Choroid plexus epithelial cell (primary cell): ENCODE measurements at places on chromosomes 12 and 14.

DNA sequence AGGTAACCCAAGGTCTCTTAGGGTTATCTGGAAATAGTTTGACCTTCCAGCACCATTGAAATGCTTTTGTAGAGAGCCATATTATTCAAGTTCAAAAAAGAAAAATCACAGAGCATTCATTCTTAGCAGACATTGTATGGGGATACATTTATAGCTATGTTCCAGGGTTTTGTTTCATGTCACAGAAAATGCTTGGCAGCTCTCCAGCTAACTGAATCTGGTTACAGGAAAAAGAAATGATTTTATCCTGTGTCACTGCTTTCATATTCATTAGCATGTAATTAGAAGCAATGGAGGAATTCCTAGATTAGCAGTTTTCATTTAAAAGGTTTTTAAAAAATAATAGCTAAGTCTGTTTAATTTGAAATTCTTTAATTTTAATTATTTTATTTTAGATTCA, 78.9 kb downstream of the SNAPC1 start:
- DNase-seq, result peak; percentile 46

- no peak for DNase-seq
These were observed 392.3 kb upstream of the TMPO start for GRCh38 chr12:98123021-98123461.

DNA sequence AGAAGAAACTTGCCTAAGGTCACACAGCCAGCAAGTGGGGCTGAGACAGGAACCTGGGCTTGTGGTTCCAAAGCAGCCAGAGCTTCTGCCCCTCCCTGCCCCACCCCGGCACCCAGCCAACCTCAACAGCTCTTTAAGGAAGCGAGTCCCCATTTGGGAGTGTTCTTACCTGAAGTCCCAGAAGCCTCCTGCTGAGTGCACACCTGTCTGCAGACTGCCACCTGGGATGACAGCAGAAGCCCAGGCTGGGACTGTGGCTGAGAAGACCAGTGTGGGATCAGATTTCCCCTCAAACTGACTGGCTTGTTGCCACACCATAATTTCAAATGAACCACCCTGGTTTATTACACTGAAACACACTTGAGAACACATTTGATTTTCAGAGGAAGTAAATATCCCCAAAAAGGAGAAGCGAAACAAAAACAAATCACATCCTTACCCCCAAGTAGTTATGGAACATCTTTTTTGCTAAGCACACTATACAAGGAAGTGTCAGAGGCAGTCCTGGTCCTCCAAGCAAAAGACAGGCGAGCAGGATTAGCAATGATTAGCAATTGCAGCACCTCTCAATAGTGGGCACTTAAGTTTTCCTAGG, 6.3 kb upstream of the RIN3 start:
- DNase-seq, result no peak

GRCh38 chr14:58239244-58240195, 5.1 kb upstream of the PSMA3 start:
- DNase-seq, result peak; percentile 74

DNA sequence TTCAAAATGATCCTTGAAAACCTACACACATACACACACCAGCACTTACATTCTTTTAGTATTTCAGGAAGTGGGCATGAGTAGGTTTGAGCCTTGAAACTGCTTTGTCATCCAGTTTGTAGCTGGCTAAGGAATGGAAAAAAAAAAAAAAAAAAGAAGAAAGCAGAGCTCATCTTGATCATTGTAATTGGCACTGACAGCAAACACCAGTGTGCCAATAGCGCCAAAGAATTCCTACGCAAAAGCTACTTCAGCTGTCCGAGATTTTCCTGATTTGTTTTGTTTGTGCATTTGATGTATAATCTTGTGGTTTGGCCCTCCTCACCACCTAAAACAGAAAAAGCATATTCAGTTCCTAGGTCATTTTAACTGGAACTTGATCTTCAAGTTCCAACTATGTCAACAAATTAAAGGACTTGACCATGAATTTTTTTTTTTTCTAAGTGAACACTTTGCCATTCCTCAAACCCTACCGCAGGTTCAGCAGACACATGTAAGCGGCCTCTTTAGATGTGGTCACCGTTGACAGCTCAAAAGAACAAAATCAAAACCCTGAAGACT, 57.3 kb downstream of the FLRT2 start:
- DNase-seq, result peak; percentile 60

DNA sequence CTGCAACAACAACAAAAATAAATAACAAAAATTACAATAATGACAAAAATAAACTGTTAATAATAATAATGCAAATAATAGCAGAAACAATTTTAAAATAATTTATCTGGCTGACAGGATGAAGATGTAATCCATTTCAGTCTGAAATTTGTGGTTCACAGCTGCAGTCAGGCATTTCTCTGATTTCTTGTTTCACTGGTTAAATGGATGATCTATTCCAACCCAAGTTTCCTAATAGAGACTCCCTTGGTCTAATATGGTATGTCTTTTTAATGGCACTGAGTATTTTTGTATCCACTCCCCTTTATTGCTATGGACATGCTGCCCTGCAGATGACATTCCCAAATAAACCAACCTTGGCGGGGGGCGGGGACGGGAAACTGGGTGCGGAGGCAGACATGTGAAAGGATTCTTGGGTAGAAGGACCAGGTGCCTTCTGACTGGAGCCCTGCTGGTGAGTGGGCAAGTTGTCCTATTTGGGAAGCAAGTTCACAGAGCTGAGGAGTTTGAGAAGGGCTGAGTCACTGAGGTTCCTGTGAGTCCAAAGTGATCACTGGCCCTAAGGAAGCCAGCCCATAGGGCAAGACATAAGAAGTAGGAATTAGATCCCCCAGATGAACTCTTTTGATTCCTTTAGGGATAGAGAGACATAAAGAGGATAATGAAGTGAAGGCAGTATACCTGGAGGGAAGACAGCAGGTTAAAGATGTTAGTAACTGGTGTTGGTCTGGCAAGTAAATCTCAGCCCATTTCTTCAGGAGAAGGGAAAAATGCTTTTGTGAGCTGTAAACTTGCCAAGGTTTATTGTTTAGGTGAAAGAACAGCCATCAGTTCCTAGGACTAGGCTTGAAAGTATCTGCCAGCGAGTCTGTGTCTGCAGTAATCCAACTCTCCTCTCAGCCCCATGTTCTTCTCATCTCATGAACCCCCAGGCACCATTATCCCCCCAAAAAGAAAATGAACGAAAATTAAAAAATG, 14.5 kb downstream of the FOXG1 start:
- DNase-seq, result no peak

GRCh38 chr12:6533653-6533922, 729 bp upstream of the GAPDH start:
- DNase-seq, result no peak

- no peak for DNase-seq
These were observed 100.7 kb downstream of the DUSP6 start for GRCh38 chr12:89251342-89252271.

GRCh38 chr14:64741961-64742360, 37.7 kb downstream of the PLEKHG3 start:
- no peak for DNase-seq

GRCh38 chr12:58502841-58503240, 417.5 kb downstream of the LRIG3 start:
- DNase-seq, result peak; percentile 28

GRCh38 chr12:4584281-4584680, 22.3 kb downstream of the DYRK4 start:
- DNase-seq, result no peak

DNA sequence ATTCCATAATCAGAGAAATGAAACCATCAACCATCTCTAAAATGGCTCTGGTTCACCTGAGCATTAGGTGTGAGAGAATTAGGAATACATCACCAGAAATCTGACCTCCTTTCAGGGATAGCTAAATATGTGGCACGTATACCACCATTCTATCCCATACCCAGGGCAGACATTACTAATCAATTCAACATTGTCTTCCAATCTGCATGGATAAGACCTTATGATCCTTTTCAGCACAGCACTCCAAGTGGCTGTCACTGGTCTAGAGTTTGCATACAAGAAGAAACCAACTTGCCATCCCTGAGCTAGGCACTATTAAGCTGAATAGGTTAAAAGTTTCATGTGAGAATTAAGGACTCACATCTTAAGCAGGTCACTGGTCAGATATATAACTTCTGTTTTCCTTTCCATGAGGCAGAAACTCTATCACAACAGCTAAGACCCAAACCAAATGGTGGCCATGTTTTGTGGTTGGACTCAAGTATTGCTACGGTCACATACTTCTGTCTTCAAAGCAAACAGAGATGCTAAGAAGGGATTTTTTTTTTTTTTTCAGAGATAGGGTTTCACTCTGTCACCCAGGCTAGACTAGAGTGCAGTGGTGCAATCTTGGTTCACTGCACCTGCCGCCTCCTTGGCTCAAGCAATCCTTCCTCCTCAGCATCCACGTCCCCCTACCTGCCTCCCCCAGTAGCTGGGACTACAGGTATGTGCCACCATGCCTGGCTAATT, 249.0 kb downstream of the DPF3 start:
- no peak for DNase-seq
